Fibroblast of gingiva (primary cell): ENCODE measurements at places on chromosomes 4 and X.

GRCh38 chrX:26411045-26411444, 195.1 kb downstream of the MAGEB5 start:
- DNase-seq = no peak

DNA sequence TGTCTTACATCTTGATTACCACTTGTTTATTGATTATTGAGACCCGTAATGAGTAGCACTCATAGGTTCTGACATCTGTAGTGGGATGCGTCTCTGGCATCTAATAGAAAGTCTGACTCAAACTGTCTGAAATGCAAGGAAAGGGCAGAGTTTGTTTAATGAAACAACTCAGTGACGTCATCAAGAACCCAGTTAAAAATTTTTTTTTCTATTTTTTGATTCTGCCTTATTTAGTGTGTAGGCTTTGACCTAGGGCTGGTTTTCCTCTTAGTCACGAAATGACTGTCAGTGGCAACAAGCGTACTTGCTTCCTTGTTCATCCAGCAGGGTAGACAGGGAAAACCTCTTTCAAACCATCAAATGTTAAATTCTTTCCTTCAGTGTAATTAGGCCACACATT, 3.1 kb upstream of the CDKL5 start:
- DNase-seq = peak; percentile 77

DNA sequence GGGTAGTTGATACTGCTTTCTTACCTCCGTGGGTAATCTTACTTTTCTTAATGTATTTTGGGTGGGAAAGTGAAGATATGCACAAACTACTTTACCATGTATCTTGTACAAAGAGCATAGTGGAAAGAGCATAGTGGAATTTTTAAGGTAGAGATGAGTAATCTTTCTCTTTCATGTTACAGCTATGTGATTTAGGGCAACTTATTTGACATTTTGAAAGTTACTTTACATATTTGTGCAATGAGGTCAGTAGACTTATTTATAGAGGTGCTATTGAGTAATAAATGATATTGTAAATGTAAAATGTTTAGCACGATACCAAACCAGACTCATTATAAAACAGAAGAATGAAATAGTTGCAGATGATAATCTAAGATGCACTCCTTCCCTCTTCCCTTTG, 351.2 kb downstream of the TRAM1L1 start:
- no peak for DNase-seq

DNA sequence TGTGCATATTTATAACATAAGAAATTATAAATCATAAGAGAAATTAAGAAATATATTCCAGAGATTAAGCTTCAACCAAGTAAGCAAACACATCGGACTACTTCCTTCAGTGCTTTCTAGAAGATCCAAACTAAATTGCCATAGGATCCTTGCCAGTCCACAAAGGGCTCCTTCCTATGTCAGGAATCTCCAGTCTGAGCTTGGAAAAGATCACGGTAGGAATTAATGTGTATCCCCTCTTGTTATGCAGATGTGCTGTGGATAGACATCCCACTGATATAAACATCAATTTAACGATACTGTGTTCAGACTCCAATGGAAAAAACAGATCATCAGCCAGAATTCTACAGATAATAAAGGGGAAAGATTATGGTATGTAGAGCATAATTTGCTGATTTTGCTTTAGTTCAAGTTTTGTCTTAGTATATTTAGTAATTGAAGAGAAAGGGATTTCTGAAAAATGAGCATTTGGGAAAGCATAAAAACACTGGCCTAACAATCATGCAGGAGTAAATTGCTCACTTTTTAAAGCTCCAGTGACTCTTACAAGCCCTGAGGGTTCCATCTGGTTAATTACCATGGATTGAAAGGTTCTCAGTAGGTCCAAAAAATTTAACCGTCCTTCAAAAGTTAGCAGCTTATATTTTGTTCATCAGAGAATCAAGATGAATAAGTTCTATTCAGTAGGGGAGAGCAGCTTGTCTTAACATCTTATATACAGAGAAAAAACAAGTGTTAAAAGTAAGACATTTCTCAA, 65.9 kb downstream of the HHIP start:
- no peak for DNase-seq

GRCh38 chrX:20487227-20487626, 220.5 kb upstream of the RPS6KA3 start:
- no peak for DNase-seq

DNA sequence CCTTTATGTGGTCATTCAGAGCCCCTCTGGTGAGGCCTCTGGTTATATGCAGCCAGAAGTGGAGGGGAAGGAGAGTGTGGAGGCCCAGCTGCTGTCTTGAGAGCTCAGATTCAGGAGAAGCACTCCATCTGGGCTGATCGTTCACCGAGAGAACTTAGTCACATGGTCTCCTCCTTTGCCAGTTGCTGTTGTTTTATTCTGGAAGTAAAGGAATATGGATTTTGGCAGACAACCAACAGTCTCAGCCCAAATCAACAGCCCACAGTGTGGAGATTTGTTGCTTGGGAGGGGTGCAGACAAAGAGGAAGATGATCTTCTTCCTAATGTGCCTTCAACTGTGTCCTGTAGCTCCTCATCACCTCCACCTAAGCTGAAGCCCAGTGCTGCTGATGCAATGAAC, 355.4 kb downstream of the ANK2 start:
- no peak for DNase-seq

DNA sequence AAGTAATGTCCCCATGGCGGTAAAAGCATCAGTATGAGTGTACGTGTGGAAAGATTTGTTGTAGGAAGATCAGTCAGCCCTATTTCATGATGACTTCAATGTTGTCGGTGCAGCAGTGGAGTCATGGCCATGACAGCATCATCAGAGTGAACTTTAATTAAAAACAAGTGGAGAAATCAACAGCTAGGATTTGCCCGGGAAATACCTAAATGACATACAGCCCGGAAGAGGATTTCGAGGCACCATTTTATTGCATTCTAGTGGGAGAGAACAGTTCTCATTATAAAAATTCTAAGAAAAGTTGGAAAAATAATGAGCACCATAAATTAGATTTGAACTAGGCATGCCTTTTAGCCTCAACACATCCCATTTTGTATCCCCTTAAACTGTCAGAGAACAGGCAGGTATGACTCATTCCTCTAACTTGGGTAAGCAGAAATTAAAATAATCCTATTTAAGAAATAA, 170.1 kb downstream of the SHROOM3 start:
- no peak for DNase-seq

DNA sequence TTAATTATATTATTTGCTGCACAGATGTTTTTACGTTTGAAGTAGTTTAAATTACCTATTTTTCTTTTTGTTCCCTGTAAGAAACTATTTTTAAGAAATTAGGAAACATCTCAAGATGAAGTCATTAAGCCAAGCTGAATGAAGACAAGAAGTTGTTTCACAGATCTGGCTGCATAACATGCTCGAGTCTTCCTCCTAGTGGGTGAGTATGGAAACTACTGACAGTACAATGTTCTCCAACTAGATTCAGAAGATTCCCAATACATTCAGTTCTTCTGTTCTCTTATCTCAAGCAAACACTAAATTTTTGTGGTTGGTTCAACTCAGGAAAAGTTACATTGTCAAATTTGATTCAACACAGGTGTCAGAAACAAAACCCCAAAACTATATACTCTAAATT, 256.8 kb upstream of the VCX start:
- DNase-seq = peak; percentile 44

GRCh38 chr4:124334119-124334518, 378.4 kb downstream of the ANKRD50 start:
- DNase-seq = peak; percentile 89

- DNase-seq = no peak
Observed at GRCh38 chr4:83625821-83626220, 89.9 kb downstream of the GPAT3 start.

GRCh38 chrX:108088511-108088910, 2.8 kb downstream of the PSMD10 start:
- no peak for DNase-seq

- peak; percentile 14 for DNase-seq
Observed at GRCh38 chrX:74613370-74614092, 893 bp downstream of the RLIM start.

DNA sequence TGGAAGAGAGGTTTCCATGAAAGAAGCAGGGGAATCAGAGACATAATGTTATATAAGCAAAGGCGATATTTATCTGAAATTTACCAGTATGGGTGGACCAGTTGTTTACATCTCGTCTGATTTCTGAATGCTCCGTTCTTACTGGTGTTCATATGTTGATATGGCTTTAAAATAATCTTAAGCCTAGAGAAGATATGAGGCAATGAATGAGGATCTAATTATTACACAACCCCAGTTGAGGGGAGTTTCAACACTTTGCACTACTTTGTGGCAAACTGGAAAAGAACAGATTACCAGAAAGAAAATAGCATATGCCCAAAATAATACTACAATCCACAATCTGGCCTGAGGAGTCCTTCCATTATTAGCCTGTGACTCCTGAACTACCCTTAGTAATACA, 263.3 kb upstream of the MAGEB2 start:
- peak; percentile 2 for DNase-seq

DNA sequence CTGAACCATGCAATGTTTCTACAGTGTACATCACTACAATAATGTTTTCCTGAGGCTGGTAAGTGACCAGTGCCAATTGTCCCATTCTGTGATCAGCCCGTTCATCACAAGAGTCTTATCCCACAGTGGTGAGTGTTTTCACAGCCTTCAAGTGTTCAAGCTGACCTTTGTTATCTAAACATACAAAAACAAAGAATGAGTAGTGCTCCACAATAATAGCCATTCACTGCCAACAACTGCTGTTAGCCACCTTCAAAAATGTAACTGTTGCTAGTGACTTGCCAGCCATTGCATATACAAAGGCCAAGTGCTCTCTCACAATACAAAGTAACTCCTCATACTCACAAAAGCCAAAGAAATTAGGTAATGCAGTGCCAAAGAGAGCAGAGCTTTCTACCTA, 1084.1 kb downstream of the FAM133A start:
- DNase-seq = no peak

- DNase-seq = no peak
Observed at GRCh38 chr4:6526156-6526555, 48.8 kb upstream of the MAN2B2 start.

DNA sequence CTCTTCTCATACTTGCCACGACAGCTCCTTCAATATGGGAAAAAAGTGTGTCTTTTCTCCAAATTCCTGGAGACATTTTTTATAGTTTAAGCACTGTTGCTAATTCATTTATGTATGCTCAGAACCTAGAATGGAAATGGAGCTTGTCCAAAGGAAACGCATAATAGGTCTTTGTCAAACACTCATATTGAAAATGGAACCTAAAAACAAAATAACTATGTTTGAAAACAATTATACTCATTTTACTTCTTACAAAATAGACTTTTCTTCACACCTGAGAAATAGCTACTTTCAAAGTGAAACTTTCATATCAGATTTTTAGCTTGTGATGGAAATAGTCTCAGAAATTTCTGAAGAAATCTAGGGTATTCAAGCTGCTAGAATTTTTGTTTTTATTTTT, 529.7 kb upstream of the BOD1L1 start:
- no peak for DNase-seq
